ENCODE measurements at places on chromosomes 16 and 17.

GRCh38 chr17:17157041-17157440, 49.1 kb downstream of the PLD6 start:
- DNase-seq = no peak

GRCh38 chr17:36608794-36609497, 7.6 kb downstream of the MRM1 start:
- peak; percentile 48 for DNase-seq

- no peak for DNase-seq
Observed at GRCh38 chr16:21167360-21167759, 8.9 kb downstream of the LDAF1 start.

DNA sequence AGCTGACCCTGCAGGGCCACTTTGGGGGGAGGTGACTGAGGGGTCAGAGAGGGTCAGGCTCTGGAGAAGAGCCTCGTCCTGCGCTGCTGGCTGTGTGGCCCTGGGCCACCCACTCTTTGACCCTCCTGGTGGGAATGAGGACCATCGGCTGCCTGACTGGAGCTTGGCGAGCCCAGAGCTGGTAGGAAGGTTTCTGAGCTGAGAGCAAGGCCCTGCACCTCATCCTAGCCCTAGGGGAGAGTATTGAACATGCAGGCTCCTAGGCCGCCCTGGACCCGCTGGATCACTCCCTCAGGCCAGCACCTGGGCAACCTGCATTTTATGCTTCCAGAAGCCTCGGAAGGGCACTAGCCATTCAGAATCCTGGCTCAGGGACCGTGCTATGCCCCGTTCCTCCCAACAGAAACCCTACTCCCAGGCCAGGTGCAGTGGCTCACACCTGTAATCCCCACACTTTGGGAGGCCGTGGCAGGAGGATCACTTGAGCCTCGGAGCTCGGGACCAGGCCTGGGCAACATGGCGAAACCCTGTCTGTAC, 14.5 kb downstream of the MAP2K3 start:
- DNase-seq = no peak

GRCh38 chr16:53282975-53283946, 151.0 kb upstream of the RBL2 start:
- no peak for DNase-seq

- no peak for DNase-seq
Observed at GRCh38 chr17:43911904-43912303, 4.6 kb upstream of the MPP2 start.

GRCh38 chr17:60297760-60298401, 94.1 kb downstream of the USP32 start:
- DNase-seq = no peak

GRCh38 chr16:23207485-23207884, 24.9 kb downstream of the SCNN1G start:
- DNase-seq = no peak

DNA sequence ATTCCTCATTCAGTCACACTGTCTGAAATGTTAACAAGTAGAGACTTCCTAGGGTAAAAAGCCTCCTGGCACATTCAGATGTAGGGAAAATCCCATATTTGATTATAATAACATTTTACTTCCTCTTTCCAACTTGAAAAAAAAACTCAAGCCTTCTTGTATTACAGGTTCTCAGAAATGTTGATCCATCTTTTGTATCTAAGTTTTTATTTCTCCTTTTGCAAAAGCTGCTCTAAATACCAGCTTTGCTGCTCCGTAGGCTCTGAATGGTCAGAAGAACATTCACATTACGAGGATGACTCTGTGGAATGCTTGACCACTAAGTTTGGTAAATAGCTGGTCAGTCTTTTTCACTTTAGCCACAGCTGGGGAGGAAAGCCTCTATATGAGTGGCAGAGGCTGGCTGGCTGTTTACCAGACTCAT, 13.2 kb upstream of the HEATR6 start:
- no peak for DNase-seq

GRCh38 chr16:1123525-1124230, 27.6 kb upstream of the C1QTNF8 start:
- no peak for DNase-seq

- DNase-seq = no peak
Observed at GRCh38 chr16:83336603-83337002, 471.2 kb upstream of the HSBP1 start.

GRCh38 chr17:44807093-44807816, 22.8 kb downstream of the GJC1 start:
- no peak for DNase-seq
